ENCODE measurements at places on chromosomes 2 and 18.

DNA sequence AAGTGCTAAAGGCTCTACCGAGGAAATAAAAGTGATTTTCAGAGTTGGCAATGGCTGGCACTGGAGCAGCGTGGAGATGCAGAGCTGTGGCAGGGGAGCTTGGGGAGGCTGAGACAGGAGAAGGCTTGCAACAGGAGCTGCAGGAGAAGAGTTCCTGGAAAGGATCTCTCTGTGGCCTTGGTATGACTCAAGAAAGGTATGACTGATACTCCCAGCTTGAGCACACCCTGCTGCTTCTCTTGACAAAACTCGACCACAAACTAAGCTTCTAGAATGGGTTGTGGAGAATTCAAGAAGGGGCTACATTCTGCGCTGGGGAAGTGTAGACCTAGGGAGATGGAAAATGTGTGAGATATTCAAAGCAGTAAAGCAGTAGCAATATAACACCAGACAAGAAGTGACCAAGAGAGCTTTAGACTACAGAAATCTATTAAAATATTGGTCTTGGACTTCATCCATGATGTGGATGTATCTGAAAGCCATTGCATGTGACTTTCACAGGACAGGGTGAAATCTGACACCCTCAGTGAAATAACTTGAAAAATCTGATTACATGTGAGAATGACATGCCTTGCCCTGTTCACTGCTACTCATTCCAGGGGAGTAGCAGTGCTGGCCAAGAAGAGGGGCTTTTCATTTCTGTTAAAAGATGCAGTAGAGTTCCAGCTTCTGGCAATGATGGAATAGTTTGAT lies 41.5 kb downstream of the SUCLG1 start:
- DNase-seq = no peak

- no peak for DNase-seq
These were observed 26.2 kb upstream of the MGAT5 start for GRCh38 chr2:134227666-134228065.

DNA sequence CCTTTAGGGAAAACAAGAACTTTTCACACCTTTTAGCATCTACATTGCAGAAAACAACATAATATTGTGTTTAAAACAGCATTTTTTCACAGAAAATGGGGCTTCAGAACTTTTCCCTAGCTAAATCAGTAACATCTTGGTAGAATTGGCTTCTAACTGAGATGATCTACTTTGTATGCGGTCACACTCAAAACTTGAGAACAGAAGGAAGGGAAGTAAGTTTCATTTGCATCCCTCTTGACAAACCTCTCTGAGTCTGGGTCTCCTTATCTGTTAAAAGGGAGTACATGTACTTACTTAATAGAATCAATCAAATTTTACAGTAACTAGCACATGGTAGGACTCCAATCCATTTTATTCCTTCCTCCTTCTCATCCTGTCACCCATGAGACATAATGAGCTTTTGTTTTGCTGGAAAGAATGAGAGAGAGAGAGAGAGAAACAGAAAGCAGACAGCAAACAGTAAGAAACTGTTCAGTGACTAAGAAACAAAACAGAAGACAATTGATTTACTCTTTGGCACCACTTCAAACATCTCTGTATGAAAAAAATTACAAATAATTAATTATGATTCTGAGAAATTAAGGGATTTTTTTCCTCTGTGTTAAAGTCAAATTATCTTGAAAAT lies 387.3 kb downstream of the SATB2 start:
- DNase-seq = no peak

DNA sequence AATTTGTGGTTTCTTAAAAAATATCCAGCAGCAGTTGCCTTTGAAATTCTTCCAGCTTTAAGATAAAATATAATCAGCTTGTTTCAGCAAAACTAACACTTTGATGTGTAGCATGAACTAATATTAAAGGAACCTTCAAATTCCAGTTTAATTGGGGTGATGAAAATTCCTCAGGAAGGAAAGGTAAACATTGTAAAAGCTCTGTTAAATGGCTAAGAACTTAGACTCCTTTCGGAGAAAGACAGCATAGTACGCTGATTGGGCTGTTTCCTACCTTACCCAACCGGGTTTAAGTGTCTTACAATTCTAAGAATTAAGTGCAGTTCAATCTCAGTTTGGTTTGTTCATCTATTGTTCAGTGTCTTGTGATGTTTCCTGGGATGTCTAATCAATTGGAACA lies 108.3 kb downstream of the CDH7 start:
- DNase-seq = no peak

DNA sequence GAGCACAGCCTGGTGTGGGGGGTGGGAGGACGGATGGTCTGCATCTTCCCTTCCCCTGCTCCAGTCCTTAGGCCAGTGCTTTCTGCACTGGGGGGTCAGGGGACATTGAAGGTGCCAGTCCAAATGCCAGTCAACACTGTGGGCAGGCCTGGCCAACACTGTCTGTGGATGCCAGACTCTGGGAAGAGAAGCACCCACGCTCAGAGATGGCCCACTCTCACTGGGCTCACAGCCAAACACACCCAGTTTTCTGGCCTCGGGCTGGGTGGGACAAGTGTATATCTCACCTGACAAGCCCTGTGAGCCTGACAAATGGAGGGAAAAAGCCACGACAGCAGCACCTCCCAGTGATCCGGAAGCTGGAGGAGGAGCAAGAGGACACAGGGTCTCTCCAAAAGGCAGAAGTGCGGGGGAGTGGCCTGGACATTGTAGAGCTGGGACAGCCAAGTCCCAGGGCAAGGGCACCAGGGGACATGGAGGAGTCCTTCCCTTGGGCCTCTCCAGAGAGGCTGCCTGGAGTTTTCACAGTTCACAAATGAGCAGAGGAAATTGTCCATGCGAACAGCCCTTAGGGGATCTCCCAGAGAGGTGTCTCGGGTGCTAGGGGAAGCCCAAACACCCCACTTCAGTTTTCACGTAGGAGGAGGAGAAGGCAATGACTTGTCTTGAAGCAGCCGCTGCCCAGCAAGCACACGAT lies 79.3 kb downstream of the SDC1 start:
- DNase-seq = no peak

GRCh38 chr2:239640210-239640609 lies 239.4 kb upstream of the HDAC4 start:
- DNase-seq = no peak

GRCh38 chr2:173734797-173735196 lies 230.4 kb downstream of the SP3 start:
- DNase-seq = no peak

GRCh38 chr18:74682141-74682990 lies 84.7 kb downstream of the ZNF407 start:
- no peak for DNase-seq

GRCh38 chr2:190599073-190599472 lies 49.8 kb upstream of the NAB1 start:
- DNase-seq = no peak

DNA sequence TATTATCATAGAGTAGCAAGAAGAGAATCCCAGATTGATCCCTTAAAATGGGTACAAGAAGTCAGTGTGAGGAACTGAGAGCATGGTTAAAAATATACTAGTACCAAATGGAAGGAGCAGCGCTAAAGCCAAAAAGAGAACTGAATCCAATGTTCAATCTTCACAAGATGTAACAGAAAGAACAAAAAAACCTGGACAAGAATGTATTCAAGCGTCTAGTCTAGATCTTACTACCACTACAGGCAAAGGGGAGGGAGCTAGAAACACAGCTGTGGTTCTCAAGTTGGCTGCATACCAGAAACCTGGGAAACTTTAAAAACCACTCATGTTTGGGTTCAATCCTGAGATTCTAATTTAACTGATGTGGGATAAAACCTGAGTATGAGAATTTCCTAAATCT lies 57.5 kb downstream of the PIAS2 start:
- no peak for DNase-seq
